Skeletal muscle cell (primary cell): ENCODE measurements at places on chromosomes 1 and 21.

GRCh38 chr1:119286587-119287181, 81.9 kb upstream of the HAO2 start:
- DNase-seq: no peak

GRCh38 chr21:44255511-44255981, 6.2 kb downstream of the DNMT3L start:
- DNase-seq: no peak

DNA sequence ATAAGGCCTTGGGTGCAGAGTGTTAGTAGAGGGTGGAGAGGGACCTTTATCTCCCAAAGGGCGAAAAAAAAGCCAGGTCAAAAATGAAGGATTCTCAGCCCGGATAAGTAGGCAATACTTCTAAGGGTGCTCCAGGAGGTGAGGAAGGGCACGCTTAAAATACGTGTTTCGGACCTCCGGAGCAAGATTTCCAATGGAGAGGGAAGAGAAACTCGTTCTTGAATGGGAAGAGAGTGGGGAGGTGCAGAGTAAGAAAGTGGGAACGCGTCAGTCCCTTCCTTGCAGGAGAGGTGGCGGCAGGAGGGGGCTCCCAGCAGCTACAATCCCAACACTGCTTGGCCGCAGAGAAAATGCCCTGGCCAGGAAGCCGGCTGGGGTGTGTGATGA, 581 bp downstream of the EFCAB14 start:
- DNase-seq: no peak

GRCh38 chr21:30206551-30207251, 9.2 kb downstream of the CLDN8 start:
- DNase-seq: no peak

DNA sequence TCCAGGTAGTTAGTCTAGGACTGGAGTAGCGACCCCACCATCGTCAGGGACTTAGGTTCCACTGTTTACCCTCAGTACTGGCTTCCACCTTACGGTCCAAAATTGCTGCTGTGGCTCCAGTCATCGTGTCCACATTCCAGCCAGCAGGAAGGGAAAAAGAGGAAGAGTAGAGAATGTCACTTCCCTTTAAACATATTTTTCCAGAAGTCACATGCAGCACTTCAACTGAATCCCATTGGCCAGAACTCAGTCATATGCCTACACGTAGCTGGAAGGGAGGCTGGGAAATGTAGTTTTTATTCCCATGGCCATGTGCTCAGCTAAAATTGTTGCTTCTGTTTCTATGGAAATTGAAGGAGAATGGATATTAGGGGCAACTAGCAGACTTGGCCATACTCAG, 84.1 kb upstream of the SELENON start:
- no peak for DNase-seq

GRCh38 chr1:30475966-30476365, 247.4 kb downstream of the MATN1 start:
- DNase-seq: no peak

- peak; percentile 8 for DNase-seq
Measured at GRCh38 chr1:169877800-169878491, 15.8 kb downstream of the SCYL3 start.

- peak; percentile 88 for DNase-seq
Measured at GRCh38 chr1:94672934-94673333, 131.4 kb upstream of the F3 start.

- DNase-seq: peak; percentile 84
Measured at GRCh38 chr1:8137481-8138244, 111.6 kb upstream of the ERRFI1 start.

DNA sequence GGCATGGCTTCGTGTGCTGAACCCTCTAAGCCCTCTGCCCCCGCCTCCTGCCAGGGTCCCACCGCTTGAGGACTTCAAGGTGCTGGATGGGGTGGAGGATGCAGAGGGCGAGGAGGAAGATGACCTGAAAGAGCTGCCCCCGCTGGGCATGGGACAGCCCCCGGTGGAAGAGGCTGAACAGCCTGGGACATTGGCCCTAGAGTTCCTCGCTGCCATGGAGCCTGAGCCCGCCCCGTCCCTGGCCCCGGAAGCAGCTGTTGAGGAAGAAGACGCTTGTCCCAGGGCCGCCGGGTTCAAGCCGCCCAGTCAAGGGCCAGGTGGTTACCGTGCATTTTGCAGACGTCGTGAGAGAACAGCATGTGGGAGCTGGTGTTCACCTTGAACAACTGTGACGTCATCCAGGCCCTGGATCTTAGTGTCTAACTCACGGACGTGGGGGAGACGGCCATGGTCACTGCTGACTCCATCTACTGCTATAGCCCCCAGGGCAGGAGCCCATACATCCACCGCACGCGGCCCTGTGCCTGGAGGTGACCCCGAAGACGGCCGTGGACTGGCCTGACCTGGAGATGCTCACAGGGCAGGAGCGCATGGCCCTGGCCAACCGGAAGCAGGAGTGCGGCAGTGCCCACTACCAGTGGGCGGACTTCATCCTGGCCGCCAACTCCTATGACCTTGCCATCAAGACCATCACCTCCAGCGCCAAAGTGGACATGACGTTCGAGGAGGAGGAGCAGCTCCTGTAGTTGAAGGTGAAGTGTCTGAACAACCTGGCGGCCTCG, 90.1 kb downstream of the PPP1R12B start:
- DNase-seq: no peak

DNA sequence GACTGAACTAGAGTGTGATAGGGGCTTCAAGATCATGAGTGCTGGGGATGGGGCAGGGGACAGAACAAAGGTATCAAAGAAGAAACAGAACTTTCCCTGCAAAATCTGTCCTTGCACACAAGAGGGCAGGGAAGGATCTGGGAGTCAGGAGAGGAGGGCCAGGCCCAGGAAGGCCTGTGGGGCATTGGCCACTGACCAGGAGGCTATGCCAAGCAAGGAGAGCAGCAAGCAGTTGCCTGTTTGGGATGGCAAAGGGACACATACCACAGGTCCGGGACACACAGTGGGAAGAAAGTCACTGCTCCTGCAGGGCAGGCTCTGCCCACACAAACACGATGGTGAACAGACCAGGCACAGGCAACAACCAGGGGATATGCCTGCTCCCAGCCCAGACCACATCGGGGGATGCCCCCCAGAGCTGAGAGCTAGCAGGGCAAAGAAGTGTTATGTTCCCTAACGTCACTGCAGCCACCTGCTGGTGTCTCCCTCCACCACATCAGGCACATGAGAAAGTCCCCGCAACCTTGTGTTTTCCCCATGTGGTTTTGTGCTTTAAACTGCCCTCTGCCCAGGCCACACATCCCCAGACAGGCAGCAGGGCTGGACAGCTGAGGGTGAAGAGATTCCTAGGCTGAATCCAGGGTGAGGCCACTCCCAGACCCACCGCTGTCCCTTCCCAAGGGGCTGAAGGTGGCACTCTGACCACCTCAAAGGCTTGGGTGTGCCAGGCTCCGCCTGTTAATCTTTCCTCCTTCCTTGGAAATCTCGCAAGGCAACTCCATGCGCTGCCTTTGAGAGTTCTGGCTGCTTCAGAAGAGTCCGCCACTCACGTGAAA, 53.6 kb downstream of the KIF21B start:
- no peak for DNase-seq

GRCh38 chr1:247496581-247497285, 38.8 kb upstream of the OR2B11 start:
- no peak for DNase-seq
